ENCODE measurements at places on chromosomes 3 and 15. TPM values are rescaled to one million over a fixed set of nuclear protein-coding genes. Genes with fewer than 3 reads are reported as not detected.

SHC4 gene
- 1.3 TPM for total RNA-seq

GPR27 gene
- 0.81 TPM for total RNA-seq

MUC13 gene
- not detected for total RNA-seq

TADA3 gene
- 108 TPM for total RNA-seq

EID1 gene
- total RNA-seq, result 136 TPM

SAMD7 gene
- not detected for total RNA-seq

CCNB2 gene
- 150 TPM for total RNA-seq

CHRM5 gene
- not detected for total RNA-seq

CADPS gene
- not detected for total RNA-seq

A4GNT gene
- total RNA-seq, result not detected

RBPMS2 gene
- total RNA-seq, result 1.3 TPM

UPK1B gene
- 14.3 TPM for total RNA-seq

HTR3E gene
- total RNA-seq, result not detected

SACM1L gene
- 10.6 TPM for total RNA-seq

CASR gene
- total RNA-seq, result not detected

WDR49 gene
- not detected for total RNA-seq

CPLX3 gene
- total RNA-seq, result not detected

TIMP4 gene
- 4.4 TPM for total RNA-seq

RPUSD2 gene
- total RNA-seq, result 16.7 TPM

XYLB gene
- total RNA-seq, result 1.0 TPM

FOXL2NB gene
- total RNA-seq, result not detected

ARNT2 gene
- total RNA-seq, result 17.0 TPM

ETV5 gene
- total RNA-seq, result 21.9 TPM

ANKRD63 gene
- not detected for total RNA-seq

CEP19 gene
- total RNA-seq, result 0.81 TPM

SCN11A gene
- not detected for total RNA-seq

GOLGA8K gene
- total RNA-seq, result not detected

TMEM158 gene
- total RNA-seq, result 20.9 TPM

PRSS50 gene
- total RNA-seq, result 0.16 TPM

CNTN4 gene
- total RNA-seq, result 0.81 TPM

SEMA6D gene
- total RNA-seq, result 0.49 TPM

TXNRD3 gene
- 11.5 TPM for total RNA-seq

SNX22 gene
- total RNA-seq, result under 0.01 TPM

CRYBG3 gene
- total RNA-seq, result 5.2 TPM

BLM gene
- total RNA-seq, result 1.5 TPM

CLCN2 gene
- total RNA-seq, result 4.1 TPM

PRTG gene
- total RNA-seq, result 11.2 TPM

TRMT10C gene
- total RNA-seq, result 19.7 TPM

ZCWPW2 gene
- total RNA-seq, result not detected

GOLGA6L7 gene
- not detected for total RNA-seq

TIGIT gene
- not detected for total RNA-seq

CD200R1 gene
- not detected for total RNA-seq

Measured in mesangial cell (primary cell).